ENCODE measurements at places on chromosomes 6 and 20.

DNA sequence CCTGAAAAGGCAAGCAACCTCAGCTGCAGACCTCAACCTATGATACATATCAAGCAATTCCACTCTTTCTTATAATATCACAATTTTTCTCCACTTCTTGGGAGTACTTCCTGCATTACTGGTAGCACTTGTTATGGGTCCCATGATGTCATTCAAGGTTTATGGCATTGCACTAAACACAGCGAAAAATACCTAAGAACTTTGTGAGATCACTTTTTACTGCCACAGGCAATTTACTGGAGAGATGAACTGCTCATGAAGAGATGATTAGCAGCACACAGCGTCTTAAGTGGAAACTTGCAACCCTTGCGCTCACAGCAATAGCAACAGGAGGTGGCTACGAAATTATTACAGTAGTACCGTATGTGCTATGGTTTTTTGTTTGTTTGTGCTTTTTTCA, 19.3 kb upstream of the RIMS4 start:
- no peak for DNase-seq

GRCh38 chr6:76683985-76684384, 611.5 kb upstream of the IMPG1 start:
- DNase-seq = no peak

- DNase-seq = no peak
Measured at GRCh38 chr20:38267296-38267695, 6.8 kb upstream of the KIAA1755 start.

DNA sequence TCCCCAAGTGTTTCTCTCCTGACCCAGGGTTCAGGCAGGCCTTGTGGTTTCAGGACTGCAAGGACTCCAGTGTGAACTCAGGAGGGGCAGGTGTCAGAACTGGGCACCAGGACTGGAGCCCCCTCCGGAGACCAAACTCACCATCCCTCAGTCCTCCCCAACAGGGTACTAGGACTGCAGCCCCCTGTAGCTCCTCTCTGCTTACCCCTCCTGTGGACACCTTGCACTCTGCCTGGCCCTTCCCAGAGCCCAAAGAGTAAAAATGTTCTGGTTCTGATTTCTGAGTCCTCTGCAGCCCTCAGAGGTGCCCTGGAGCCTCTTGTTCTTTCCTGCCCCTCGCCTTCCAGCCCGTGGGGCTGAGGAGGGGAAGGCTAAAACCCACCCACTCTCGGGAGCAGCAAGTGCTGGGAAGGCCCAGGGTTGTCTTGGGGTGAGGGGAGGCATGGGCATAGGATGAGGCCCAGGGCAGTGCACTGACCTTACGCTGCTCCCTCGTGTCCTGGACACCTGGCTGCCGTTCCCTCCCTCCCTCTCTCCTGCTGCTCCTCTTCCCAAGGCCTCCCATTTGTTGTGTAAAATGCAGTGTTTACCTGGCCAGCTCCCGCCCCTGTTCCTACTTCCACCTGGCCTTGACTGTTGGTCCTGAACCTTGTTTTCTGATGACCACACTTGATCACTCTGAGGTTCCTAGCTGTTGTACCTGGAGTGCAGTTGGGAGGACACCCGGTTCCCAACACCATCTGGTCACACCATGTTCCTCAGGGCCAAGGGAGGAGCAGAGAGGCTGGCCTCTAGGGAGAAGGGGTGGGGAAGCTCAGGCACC, 9.9 kb downstream of the CNPY3 start:
- DNase-seq = no peak

GRCh38 chr20:55269913-55270312, 735.4 kb downstream of the CBLN4 start:
- no peak for DNase-seq

DNA sequence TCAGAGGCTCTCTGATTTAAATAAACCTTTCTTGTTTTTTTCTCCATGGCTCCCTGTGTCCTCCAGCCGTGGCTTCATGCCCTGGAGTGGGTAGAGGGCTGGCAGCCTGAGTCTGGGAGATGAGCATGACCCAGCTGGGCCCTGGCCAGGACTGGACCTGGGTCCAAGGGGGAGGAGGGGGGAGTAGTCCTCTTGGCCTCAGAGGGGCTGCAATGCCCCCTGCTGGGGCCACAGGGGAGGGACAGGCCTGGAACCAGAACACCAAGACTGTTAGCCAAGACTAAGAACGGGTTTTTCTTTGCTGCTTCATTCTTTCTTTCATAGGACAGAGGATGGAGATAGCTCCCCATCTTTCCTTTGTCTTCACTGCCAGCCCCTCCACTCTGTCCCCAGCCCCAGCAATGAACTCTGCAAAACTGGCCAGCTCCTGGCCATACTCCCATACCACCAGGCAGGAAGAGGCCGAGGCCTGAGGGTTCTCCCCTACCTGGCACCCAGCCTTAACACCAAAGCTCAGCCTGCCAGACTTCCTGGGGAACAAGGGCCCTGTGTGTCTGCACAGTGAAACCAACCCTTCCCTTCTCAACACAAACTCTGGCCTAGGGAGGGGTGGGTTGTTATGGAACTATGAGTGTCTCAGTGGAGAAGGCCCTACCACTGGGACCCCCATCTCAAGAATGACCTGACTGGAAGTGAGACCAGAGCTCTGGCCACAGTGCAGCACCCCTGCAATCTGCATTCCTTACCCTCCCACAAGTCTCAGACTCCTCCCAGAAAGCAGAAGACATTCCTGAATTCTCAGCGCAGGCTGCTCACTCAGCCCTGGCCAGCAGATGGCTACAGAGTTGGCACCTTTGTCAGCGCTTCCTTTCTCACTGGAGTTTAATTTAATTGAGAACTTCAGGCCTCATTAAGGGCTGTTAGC, 11.0 kb downstream of the SLC29A1 start:
- no peak for DNase-seq
